HS-5 (cell line): ENCODE measurements at places on chromosomes 1 and 21.

GRCh38 chr1:211947396-211948295 is 87.7 kb downstream of the INTS7 start:
- no peak for DNase-seq

DNA sequence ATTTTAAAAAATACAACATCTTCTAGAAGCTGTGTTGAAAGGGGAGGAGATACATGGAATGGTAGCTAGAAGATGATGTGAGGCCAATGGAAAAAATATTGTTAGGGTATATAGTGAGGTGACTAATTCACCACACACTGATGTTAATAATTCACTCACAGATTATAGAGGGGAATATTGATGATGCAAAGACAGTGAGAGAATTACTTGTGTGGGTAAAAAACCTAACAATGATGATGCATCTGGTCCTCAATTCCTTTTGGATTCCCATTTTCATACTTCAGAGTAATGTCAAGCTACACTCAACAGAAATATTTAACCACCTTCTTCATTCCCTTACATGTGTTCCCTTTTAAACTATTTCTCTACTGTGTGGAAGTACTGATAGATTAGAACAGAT is 169.5 kb upstream of the DPYD start:
- DNase-seq: peak; percentile 80

DNA sequence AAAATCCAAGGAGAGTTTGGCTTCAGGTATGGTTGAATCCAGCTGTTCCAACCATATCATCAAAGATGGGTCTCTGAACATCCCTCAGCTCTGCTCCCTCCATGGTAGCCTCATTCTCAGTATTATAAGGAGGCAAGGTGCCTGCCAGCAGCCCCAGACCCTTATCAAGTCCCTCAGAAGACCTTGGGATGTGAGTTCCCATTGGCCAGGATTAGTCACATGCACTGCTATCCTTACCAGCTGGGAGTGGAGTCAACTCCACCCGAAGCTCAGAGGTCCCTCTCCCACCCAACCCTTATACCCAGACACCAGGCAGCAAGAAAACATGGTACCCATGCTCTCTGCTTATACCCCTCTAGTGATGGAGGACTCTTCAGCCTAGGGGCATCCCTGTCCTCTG is 153.7 kb upstream of the ZBTB40 start:
- DNase-seq: no peak

- no peak for DNase-seq
These were observed 11.9 kb downstream of the LHX4 start for GRCh38 chr1:180241716-180242544.

- DNase-seq: no peak
These were observed 969.0 kb downstream of the TTLL7 start for GRCh38 chr1:83029916-83030315.

DNA sequence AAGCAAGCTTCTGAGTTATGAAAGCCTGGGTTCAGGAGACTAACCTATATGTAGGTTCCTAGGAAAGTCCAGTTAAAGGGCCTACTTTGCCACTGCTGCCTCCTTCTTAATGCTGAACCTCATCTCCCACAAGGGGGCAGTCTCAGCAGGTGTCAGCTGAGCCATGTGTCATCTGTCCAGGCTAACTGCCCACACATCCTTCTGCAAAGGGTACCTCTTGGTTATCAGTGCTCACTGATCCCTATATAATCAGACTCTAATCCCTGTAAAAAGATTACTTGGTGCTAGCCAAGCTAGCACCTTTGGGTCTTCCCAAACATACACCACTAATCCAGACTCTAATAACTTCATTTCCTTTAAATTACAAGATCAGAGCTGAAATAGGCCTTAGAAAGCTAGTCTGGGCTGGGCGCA is 9.0 kb downstream of the PRDX1 start:
- no peak for DNase-seq

DNA sequence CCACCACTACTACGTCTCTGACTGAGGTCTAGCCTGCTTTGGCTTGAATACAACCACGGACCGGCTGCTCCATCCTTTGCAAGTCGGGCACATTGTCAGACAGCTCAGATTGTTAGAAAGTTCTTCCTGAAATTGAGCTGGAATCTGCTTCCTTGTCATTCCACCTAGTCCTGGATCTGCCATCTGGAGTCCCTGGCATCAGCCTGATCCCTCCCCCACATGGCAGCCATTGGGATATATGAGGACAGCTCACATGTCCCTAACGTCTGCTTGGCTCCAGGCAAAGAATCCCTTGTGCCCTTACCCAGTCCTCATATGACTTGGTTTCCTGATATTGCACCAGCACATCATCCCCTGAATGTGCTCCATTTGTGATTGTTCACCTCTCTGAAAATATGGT is 56.3 kb upstream of the SYT6 start:
- DNase-seq: no peak

GRCh38 chr1:160637821-160638539 is 8.9 kb downstream of the SLAMF1 start:
- peak; percentile 3 for DNase-seq

DNA sequence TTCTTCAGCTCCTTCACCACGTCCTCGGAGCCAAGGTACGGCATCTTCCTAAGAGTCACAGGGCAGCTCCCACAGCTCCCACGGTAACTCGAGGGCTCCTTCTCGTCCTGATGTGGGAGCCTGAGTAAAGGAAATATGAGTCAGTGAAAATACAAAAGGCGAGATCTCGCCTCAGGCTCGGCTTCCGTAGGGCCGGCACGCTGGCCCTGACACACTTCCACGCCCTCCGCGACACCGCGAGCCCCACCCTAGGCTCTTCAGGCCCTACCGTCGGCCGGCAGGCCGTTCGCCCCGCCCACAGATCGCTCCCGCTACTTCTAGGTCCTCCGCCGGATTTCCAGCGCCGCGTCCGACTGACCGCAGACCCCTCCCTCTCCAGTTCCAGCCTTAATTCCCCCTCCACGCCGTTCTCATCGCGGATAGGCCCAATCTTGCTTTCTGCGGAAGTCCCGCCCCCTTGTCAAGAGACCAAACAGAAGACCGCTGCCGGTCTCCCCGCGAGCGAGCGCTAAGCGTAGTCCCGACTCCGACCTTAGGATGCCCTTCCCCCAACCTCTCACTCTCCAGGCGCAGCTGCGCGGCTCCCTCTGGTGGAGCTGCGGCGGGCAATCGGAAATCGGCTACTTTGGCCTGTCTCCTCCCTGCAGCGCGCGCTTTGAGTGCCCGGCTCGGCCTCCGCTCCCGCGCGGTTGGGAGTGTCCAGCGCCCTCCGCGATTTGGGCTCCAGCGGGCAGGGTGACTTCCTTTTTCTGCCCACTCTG is at the start of the genes AP4B1 and DCLRE1B:
TSS of gene AP4B1 (minus strand) at position 126 of the 761 bp plus-strand sequence. CDS start at position 44, 82 bp downstream.
TSS of gene DCLRE1B (plus strand) at position 653 of the 761 bp plus-strand sequence. CDS start 261 bp downstream, outside the sequence.
- peak; percentile 99 for DNase-seq

GRCh38 chr21:40402884-40403582 is 443.9 kb downstream of the DSCAM start:
- DNase-seq: no peak

DNA sequence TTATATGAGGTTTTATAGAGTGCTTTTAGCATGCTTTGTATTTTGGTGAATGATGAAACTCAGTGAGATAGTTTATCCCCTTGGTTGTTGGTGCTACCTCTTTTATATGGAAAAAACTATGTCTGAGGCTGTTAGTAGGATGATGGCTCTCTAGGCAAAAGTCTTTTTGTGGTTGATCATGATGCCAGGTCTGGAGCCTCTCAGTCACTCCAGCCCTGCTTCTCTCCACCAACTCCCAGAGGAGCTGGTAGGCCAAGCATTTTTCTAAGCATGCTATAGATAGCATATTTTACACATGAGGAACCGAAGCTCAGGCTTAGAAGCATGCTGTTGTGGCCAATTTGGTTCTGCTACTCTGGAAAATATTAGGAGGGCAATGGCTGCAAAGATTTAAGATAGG is 82.2 kb downstream of the FMN2 start:
- DNase-seq: no peak

- DNase-seq: no peak
These were observed 32.4 kb downstream of the BCAR3 start for GRCh38 chr1:93649231-93649630.

GRCh38 chr1:236023926-236024565 is 40.8 kb downstream of the NID1 start:
- DNase-seq: no peak

DNA sequence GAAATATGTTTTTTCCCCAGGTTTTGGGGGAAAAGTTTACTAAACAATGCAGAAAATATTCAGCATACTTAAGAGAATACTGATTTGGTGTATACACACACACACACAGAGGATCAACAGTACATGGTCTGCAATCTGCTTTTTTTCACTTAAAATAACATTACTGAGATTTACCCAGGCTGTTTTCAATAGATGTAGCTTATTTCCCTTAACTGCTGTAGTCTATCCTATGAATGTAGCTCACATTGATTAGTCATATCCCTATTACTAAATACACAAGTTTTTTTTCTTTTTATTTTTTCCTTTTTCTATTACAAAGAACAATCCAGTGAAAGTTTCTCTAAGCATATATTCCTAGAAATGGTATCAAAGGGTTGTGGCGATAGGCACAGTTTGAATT is 266.7 kb upstream of the GREM2 start:
- peak; percentile 5 for DNase-seq
